C1 segment of cervical spinal cord (tissue), 14 donors: ENCODE measurements at places on chromosomes 12 and 14.

DNA sequence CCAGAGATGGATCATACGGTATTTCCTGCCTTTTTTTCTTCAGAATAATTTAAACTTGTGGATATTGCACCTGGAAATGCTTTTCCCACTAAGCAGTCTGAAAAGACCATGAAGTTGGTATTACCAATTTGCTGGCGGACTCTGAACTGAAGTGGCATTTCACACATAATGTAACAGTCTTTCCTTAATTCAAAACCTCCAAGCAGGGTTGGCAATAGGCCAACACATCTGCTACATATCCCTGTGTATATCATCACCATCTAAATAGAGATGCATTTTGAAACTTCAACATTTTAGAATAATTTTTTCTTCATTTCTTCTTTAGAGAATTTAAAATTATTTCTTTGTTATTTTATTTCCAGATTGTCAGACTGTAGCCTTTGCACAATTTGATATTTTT is 100.5 kb downstream of the TSPAN8 start:
- no peak for DNase-seq

DNA sequence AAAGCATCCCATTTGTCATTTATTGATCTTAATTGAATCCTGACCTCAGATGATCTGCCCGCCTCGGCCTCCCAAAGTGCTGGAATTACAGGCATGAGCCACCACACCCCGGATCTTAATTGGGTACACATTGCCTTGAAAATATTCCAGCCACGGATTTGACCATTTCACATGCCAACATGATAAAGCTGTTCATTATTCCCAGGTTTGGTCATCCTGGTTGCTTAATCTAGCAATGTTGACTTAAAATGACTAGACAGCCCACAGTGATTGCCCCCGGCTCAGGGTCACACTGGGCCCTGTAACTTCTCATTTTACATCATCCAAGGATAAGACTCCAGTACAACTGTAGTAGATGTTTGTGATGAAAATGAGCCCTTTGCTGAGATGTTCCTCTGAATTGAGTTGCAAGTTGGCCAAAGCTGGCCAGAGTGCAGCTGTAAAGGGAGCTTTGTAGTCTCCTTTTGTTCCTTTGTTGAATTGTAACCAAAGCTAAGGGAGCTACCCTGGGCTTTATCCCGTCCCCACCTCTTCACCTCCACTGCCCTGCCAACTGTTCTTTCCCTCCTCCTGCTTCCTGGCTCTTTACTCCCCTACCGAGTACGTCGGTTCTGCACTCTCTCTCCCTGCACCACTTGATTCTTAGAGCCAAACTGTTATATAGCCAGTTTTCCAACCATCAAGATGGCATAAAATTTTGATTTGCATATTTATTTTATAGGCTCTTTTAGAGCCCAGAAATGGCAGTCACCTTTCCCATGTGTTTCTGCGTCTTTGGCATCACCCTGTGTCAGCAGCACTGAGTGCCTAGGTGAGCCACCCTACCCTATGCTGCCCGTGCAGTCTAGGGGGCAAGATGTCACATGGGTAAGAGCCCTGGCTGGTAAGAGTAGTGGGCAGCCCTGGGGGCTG is 141.3 kb upstream of the HIF1A start:
- no peak for DNase-seq

GRCh38 chr12:117329756-117330155 is 31.7 kb downstream of the NOS1 start:
- no peak for DNase-seq

GRCh38 chr14:38208618-38209562 is 1.2 kb downstream of the SSTR1 start:
- DNase-seq, result no peak

DNA sequence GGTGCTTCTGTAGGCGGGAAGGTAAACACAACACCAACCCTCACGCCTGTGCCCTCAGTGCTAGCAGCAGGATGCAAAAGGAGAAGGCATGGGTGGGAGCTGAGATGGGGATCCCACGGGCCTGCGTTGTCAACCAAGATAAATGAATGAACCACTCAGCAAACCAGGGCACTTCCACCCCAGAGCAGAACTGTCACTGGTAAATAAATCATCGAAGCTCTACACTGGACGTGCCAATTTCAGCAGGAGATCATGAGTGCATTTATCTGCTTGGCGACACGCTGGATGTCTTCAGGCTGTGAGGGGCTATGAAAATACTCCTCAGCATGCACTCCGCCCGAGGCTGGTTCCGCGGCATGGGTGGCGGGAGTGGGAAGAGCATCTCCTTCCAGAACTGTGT is 33.2 kb downstream of the HSPB8 start:
- no peak for DNase-seq
